ENCODE measurements at places on chromosomes 6 and 20.
A peak's percentile ranks its signal among the peaks of the same experiment; 100 is the strongest.

GRCh38 chr6:34393191-34393965 is 909 bp upstream of the NUDT3 start:
- DNase-seq, result no peak

GRCh38 chr20:48880331-48880730 is 41.2 kb upstream of the ARFGEF2 start:
- no peak for DNase-seq

DNA sequence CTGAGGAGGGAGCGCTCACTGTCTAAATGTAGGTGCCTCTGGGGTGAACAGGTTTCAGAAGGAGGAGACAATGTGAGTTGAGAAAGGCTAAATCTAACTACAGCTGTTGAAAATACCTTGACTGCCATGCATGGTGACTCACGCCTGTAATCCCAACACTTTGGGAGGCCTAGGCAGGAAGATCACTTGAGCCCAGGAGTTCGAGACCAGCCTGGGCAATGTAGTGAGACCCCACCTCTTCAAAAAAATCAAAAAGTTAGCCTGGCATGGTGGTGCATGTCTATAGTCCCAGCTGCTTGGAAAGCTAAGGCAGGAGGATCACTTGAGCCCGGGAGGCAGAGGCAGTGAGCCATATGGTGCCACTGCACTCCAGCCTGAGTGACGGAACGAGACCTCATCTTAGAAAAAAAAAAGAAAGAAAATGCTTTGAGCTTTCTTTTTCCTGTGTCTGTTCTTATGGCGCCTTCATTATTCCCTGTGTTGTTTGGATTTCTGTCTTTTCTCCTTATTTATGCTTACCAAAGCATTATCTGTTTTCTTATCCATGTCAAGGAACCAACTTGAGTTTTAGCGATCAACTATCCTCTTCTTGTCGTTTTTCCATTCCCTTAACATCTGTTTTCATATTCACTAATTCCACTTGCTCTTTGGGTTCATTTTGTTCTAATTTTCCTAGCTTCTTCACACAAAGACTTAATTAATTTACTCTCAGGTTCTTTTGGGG is 8.5 kb downstream of the SLC2A10 start:
- DNase-seq, result no peak

GRCh38 chr20:34089655-34090345 is 22.2 kb downstream of the EIF2S2 start:
- no peak for DNase-seq

GRCh38 chr6:45012687-45013086 is 315.4 kb upstream of the RUNX2 start:
- DNase-seq, result no peak

DNA sequence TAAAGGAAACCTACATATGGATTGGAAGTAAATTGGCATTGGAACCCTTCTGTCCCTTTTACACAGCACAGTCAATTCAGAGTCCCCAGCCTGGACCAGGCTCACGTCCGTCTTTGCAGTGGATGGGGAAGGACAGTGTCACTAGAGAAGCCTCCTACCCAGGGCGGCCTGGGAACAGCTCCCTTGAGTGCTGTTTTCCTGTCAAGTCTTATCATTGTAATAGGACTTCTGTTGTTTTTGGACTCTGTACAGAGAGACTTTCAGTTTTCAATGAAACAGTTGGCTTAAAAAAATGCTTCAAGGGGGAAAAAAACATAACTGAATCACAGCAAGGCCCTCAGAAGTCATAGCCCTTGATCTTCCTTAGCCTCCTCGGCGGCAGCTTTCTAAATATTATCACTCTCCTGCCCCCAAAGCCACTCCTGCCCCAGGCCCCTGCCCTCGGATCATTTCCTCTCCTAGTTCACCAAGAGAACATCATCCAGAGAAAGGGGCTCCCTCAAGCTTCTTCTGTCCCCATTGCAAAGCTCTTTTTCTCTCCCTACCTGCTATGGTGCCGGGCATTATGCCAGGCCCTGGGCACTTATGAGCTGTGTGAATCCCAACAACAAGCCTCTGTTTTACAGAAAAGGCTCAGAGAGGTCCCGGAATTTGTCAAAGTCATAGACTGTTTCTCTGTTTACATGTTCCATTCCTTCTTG is 37.8 kb upstream of the CNKSR3 start:
- DNase-seq, result peak; percentile 23

- no peak for DNase-seq
Observed at GRCh38 chr20:10520528-10520927, 85.4 kb downstream of the SLX4IP start.

DNA sequence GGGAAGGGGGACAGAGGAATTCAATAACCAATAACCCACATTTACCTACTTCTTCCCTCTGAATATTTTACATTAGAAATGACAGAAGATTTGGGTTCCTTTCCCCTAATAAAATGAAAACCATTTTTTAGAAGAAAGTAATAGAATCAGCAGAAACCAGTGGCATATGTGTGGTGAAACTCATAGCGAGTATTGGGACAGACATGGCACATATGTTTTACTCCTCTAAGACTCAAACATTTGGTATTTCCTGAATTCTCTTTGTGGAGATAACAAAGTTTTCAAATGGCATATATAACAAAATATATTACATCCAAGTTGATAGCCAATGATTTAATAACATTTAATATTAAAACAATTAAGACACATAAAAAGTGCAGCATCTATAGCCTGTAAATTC is 12.9 kb upstream of the BEND3 start:
- no peak for DNase-seq

GRCh38 chr20:47040506-47041125 is 146.0 kb downstream of the EYA2 start:
- no peak for DNase-seq

DNA sequence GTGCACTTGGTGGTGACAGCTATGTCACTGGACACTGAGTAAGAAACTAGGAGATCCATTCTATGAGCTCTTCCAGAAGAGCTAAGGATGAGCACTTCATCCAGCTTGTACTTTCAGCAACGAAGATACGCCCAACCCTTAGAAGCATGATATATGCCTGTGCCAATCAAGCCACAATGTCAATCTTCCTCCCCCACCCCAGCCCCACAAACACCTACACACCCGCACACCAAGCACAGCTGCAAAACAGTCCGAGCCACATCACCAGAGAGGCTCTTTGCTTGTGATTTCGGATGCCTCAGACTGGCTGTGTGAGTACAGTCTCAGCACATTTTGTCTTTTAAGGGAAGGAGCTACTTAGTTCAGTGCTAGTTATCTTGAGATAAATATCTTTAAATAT is 260.5 kb downstream of the FOXC1 start:
- DNase-seq, result no peak

DNA sequence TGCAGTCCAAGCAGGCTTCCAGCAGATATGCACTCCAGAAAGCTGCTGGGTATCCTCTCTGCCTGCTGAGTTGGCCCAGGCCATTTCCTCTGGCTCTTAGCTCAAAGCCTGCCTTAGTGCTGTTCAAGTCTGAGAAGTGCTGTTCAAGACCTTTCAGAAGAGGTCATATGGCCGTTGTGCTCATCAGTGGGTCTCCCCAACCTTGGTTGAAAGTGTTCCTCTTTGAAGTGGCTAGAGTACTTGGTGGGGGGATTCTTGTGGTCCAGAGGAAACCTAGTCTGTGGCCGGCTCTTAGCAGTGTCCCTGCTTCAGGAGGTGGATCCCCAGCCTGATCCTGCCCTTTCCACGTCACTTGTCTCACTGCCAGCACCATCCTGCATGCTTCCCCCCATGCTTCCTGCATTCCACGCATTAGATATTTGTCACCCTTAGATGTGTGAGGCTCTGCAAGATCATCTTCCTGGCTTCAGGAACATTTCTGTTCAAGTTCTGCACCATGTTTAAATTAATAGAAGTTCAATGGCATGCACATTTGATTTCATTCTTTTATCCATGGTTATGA is 105.0 kb downstream of the FIG4 start:
- peak; percentile 27 for DNase-seq

GRCh38 chr6:113691260-113691656 is 165.9 kb upstream of the MARCKS start:
- no peak for DNase-seq

- no peak for DNase-seq
Observed at GRCh38 chr20:51705400-51705799, 62.8 kb downstream of the ATP9A start.

DNA sequence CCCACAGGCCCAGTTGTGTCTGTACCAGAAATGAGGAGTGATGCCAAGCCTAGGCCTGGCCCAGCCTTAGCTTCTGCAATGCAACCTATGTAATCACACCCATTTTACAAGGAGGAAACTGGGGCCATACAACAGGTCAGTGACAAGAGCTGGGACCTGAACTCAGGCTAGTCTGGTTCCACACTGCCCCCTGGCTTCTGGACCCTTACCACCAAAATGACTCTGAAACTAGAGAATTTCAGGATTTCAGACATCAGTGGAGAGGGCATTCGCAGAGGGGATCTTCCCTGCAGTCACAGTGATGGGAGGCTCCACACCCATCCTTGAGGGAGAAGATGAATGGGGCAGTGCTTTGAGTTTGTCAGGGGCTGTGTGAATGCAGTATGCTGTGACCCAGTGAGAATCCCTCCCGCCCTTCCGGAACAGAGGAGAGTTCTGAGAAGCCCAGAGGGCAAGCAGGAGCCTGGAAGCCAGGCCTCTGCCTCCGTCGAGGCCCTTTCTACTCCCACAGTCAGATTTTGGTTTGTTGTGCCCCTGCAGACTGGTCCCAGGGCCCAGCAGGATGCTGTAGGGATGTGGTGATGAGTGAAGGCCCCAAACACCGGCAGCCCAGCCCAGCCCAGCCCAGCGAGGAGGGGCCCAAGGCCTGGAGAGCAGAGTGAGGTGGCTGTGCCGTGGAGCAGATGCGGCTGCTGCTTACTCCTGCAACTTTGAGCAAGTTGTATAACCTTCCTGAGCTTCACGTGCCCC is 48.1 kb upstream of the MYL9 start:
- DNase-seq, result no peak

- DNase-seq, result peak; percentile 36
Observed at GRCh38 chr20:44211177-44212039, 837 bp upstream of the OSER1 start.

DNA sequence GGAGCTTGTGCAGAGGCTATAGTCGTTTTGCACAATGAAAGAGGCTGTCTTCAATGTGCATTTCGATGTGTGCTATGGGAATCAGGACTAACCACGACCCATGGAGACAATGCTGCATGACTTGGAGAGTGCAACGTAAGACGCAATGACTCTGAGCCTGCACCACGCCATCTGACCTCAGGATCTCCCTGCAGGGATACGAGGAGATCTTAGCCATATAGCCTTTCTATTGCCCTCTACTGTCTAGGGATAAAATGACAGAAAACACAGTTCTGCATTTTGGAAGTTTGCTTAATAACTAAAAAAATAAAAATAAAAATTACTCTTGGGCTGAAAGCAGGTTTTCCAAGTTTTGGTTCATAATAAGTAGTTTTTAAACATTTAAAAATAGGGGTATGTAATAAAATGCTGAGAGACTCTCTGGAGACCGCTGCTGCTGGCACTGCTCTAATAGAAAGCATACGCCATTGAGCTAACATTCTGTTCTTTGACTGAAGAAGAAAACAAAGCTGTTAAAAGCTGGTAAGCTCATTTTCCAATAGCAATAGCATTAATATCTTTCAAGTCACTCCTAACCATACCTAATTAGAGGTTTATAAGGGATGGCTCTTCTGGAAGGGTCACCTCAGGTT is 87.2 kb downstream of the PDE7B start:
- peak; percentile 44 for DNase-seq

Measured in AG20443 (cell line).